ENCODE measurements at places on chromosomes 5 and 9. TPM values are rescaled to one million over a fixed set of nuclear protein-coding genes. Genes with fewer than 3 reads are reported as not detected.

BHMT2 gene
- total RNA-seq: 0.79 TPM

INSL6 gene
- not detected for total RNA-seq

VAV2 gene
- total RNA-seq: 17.3 TPM

PRDM9 gene
- not detected for total RNA-seq

DBH gene
- not detected for total RNA-seq

KCNV2 gene
- not detected for total RNA-seq

TAS2R1 gene
- not detected for total RNA-seq

PCDHA3 gene
- not detected for total RNA-seq

TXNDC8 gene
- not detected for total RNA-seq

ADRB2 gene
- total RNA-seq: 5.3 TPM

PCDHA4 gene
- total RNA-seq: not detected

PCDHA6 gene
- total RNA-seq: 0.86 TPM

C9orf153 gene
- not detected for total RNA-seq

SLC6A3 gene
- not detected for total RNA-seq

TAF1L gene
- not detected for total RNA-seq

ST8SIA4 gene
- total RNA-seq: not detected

ZNF883 gene
- not detected for total RNA-seq

ANKDD1B gene
- total RNA-seq: not detected

HMCN2 gene
- 0.20 TPM for total RNA-seq

MARCOL gene
- not detected for total RNA-seq

PLEKHG4B gene
- not detected for total RNA-seq

PCDHA9 gene
- not detected for total RNA-seq

CANX gene
- total RNA-seq: 1,325 TPM

PLK2 gene
- 445 TPM for total RNA-seq

SAXO1 gene
- not detected for total RNA-seq

SPATA31E1 gene
- not detected for total RNA-seq

ADAMTS16 gene
- not detected for total RNA-seq

PHF24 gene
- total RNA-seq: not detected

EFNA5 gene
- 0.56 TPM for total RNA-seq

NINJ1 gene
- total RNA-seq: 71.0 TPM

OCLN gene
- total RNA-seq: 2.1 TPM

PPP1R2B gene
- total RNA-seq: 0.07 TPM

NUTM2G gene
- not detected for total RNA-seq

ANP32B gene
- total RNA-seq: 7.0 TPM

LSM11 gene
- 4.3 TPM for total RNA-seq

CRAT gene
- total RNA-seq: 17.5 TPM

DMRT3 gene
- total RNA-seq: not detected

RNF208 gene
- not detected for total RNA-seq

PAEP gene
- not detected for total RNA-seq

DNM1 gene
- 0.20 TPM for total RNA-seq
